Putamen (tissue), 1 donor: ENCODE measurements at places on chromosomes 3 and 15.

- no peak for DNase-seq
Observed at GRCh38 chr3:183259621-183260020, 6.6 kb downstream of the B3GNT5 start.

DNA sequence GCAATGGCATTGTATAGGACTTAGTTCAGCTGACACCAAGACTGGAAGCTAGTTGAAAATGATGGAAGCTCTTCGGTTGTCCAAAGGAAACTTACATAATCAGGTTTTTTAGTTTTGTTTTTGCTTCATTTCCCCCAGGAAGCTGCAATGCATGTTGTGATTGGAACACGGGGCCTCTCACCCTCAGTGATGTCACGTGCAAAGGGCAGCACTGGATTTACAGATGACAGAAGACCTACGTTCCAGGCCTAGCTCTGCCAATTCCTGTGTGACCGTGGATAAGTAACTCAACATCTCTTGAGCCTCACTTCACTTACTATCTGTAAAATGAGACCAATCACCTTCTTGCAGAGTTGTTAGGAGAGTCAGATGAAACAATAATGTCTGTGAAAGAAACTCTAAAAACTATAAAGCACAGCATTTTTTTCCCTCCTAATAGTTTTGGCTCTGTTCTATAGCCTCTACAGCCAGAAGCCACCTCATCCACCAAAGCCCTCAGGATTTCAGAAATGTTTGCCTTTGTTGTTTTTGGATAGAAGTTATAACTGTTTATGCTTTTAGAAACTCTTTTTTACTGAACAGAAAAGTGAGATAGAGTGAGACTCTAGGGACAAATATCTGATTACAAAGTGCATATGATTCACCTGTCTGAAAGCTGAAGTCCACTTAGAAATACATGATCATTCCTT, 4.6 kb downstream of the RBSN start:
- DNase-seq: no peak

- no peak for DNase-seq
Observed at GRCh38 chr3:134194247-134194646, 56.4 kb downstream of the RYK start.

GRCh38 chr15:35834866-35835265, 288.9 kb upstream of the DPH6 start:
- DNase-seq: no peak

DNA sequence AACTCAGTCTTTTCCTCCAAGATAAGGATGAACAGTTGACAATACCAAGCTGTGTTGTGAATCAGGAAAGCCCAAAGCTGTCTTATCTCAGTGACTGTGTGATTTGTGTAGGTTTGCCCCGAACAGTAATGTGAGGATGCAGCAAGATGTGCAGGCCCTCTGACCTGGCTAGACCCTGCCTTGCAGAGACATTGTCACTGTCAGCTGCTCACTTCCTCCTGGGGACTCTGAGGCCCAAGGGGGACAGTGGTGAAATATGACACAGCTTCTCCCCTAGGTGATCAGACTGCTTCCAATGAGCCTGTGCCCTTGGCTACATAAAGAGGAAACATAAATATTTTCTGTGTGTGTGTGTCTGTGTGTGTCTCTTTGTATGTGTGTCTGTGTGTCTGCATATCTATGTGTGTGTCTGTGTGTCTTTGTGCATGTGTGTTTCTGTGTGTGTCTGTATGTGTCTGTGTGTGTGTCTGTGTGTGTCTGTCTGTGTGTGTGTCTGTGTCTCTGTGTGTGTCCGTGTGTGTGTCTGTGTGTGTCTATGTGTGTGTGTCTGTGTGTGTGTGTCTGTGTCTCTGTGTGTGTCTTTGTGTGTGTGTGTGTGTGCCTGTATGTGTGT, 21.7 kb downstream of the LRRK1 start:
- DNase-seq: no peak

DNA sequence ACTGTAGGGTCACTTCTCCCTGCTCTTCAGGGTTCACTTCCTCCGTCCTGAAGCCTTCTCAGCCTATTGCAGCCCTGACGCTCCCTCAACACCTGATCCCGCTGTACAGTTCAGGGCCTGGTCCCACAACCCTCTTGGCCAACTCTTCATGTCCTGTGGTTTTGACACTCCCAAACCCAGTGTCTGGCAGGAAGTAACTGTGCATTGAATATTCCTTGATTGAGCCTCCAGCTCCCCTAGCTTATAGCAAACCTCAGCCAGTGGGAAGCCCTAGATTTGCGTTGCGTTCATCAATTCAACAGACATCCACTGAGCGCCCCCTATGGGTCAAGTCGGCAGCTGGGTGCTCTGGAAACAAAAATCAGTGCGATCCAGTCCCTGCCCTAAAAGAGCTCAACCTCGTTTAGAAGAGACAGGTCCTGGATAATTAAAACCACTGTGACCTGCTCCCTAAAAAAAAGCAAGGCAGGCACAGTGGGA, 13.5 kb downstream of the UBAP1L start:
- peak; percentile 50 for DNase-seq
